ENCODE measurements at places on chromosomes 2 and 18. TPM values are rescaled to one million over a fixed set of nuclear protein-coding genes. Genes with fewer than 3 reads are reported as not detected.
A peak's percentile ranks its signal among the peaks of the same experiment; 100 is the strongest.

The UGT1A7 gene
- polyA plus RNA-seq, result 0.09 TPM

The DUSP28 gene
- 6.9 TPM for polyA plus RNA-seq

The CFAP221 gene
- 36.1 TPM for polyA plus RNA-seq

The SETBP1 gene
- 34.2 TPM for polyA plus RNA-seq

The SPC25 gene
- 23.3 TPM for polyA plus RNA-seq

The ZC3H6 gene
- polyA plus RNA-seq, result 6.5 TPM

The SESTD1 gene
- polyA plus RNA-seq, result 67.2 TPM

The POTEI gene
- 0.11 TPM for polyA plus RNA-seq

The RDH14 gene
- polyA plus RNA-seq, result 42.2 TPM

The DHRS9 gene
- polyA plus RNA-seq, result 0.18 TPM

The MOGAT1 gene
- polyA plus RNA-seq, result not detected

The ACOXL gene
- 0.73 TPM for polyA plus RNA-seq

The HTR2B gene
- polyA plus RNA-seq, result 13.9 TPM

The SERPINB7 gene
- polyA plus RNA-seq, result 0.98 TPM

DNA sequence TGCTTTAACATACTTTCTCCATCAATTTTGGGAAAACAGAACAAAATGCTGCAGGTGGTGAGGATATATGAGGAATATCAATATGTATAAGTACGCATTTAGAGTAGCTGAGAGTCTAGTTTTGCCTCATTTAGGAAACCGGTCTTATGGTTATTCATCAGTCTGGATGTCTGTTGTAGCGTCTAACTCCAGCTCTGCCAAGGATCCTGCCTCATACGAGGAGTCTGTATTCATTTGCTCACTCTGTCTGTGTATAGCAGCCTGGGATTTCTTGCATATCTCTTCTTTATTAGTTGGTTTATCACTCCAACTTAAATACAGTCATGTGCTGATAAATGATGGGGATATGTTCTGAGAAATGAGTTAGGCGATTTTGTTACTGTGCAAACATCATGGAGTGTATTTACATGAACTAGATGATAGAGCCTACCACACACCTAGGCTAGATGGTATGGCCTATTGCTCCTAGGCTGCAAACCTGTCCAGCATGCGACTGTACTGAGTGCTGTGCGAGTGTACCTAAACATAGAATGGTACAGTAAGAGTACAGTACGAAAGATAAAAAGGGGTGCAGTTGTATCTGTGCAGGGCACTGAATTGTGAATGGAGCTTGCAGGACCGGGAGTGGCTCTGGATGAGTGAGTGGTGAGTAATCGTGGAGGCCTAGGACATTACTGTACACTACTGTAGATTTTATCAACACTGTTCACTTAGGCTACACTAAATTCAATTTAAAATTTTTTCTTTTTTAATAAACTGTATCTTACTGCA, 148.1 kb downstream of the ZNF407 start:
- DNase-seq, result no peak

- DNase-seq, result no peak
These were observed 250.8 kb upstream of the CTAGE1 start for GRCh38 chr18:22668496-22668895.

GRCh38 chr18:41922176-41922575, 32.9 kb upstream of the PIK3C3 start:
- no peak for DNase-seq

GRCh38 chr2:118969734-118970395, 27.9 kb downstream of the MARCO start:
- DNase-seq, result no peak

DNA sequence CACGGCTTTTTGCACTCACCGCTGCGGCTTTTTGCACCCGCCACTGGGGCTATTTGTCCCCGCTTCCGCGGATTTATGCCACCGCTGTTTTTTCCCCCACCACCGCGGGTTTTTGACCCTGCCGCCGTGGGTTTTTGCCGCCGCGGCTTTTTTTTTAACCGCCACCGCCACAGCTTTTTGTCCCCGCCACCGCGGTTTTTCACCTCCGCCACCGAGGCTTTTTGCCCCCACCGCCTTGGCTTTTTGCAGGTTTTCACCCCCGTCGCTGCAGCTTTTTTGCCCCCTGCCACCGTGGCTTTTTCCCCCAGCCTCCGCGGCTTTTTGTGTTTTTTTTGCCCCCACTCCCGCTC, 2796.7 kb upstream of the TEKT4 start:
- no peak for DNase-seq

DNA sequence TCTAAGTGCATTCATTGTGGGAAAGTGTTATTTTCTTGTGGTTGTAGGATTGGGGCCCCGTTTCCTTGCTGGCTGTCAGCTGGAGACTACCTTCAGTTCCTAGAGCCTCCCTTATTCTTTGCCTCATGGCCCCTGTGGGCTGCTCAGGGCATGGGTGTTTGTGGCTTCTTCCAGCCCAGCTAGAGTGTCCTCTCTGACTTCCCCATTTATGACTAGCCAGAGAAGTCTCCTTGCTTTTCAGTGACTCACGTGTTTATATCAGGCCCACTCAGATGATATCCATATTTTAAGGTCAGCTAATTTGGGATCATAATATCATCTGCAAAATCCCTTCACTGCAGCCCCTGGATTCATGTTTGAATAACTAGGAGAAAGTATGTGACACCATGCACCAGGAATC, 62.8 kb downstream of the DTNA start:
- no peak for DNase-seq

- DNase-seq, result no peak
These were observed 683.6 kb downstream of the CNTNAP5 start for GRCh38 chr2:124708661-124709060.

GRCh38 chr2:216104691-216105090, 4.5 kb upstream of the XRCC5 start:
- DNase-seq, result no peak

GRCh38 chr2:112730216-112730615, 9.4 kb downstream of the NT5DC4 start:
- DNase-seq, result no peak

DNA sequence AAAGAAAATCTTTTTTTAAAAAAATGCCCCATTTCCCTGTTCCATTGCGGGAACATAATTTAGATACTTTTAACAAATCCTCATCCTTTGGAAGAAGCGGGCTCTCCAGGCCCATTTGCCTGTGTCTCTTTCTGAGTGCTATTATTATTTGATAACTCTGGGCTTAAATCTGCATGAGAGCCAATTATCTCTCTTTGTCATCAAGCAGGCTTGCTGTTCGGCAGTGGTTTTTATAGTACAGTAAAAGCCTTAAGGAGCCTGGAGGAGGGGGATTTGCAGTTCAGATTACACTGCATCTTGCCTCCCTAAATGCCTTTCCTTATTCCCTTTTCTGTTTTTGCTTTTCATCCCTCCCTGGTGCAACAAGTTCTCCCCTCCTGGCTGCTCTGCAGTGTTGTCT, 50.6 kb downstream of the CELF4 start:
- no peak for DNase-seq

DNA sequence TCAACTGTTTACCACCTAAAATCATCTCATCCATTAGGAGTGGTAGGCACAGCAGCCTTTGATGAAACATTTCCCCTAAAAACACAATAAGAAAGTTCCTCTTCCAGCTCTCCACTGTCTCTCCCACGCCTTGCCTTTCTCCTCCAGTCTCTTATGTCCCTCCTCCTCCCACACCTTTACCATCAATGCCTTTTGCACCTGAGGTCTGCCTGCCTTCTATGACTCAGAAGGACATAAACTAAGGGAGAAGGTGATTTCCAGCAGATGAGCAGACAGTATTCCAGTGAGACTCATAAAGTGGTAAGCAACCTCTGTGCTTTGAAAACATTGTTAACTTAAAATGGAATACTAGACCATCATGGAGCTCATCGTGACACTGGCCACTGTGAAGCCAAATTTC, 34.2 kb upstream of the NDUFV2 start:
- no peak for DNase-seq

DNA sequence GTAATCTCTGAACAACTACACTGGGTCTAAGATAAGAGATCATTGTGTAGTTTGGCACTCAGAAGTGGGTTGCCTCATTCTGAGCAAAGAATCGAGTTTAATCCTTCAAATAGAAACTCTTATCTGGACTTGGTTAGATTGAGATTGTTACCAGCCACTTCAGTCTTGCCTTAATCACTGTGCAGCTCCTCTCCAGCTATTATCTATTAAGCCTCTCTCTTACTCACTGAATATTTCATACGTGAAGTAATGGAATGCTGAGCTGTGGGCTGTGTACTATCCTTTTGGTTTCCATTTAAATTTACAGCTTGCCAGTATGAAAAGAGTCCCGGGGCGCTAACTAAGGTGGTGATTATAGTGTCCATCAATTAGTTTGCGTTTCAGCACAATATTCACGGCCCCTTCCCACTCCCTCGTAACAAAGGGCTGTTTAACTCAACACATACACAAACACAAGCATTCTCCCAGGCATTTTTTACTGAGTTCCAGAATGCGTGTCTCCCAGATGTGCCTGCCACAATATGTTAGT, 65.7 kb upstream of the NCKAP5 start:
- no peak for DNase-seq

GRCh38 chr2:37819186-37819585, 105.9 kb upstream of the RMDN2 start:
- no peak for DNase-seq

DNA sequence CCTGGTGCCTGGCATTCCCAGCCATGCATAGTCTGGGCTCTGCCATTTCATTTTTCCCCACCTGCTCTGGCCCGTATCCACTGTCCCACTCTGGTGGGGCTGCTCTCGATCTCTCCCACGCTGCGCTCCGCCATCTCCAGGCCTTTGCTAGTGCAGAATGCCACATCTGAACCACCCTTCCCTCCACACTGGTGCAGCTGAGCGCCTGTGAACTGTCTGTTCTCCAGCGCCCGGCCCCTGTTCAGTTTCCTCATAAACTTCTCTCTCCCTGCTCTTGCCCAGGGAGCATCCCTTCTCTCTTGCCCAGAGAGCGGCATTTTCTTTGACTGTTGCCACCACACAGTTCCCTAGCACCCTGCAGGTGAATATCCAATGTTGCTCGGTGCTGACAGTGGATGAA, 21.5 kb downstream of the POMC start:
- no peak for DNase-seq

DNA sequence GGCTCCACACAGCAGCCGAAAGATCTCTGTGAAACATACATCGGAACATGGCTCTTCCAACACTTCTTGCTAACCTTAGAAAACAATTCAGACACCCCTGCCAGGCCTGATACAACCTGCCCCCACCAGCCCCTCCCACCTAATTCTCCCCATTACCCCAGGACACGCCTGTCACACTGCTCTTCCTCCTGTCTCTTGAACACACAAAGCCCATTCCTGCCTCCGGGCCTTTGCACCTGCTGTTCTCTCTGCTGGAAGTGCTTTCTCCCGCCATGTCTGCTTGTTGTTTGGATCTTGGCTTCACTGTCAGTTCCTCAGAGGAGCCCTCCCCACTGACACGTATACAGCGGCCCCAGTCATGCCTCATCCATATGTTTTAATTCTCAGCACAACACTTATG, 24.1 kb downstream of the CELF4 start:
- DNase-seq, result no peak

DNA sequence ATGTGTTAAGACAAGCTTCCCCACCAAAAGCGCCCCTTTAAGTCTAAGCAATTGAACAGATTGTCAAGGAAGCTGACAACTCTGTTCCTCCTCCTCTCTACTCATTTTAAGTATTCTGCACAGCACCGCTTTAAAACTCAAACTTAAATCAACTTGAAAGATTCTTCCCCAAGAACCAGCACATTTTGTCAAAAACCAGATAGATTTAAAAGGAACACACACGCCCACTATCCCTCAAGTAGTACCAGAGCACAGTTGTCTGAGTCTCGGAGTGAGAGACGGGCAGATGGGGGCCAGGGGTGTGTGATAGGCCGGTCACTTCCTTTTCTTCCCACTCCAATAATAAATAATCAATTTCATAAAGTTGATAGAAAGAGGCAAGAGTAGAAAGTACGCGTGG, 67.7 kb upstream of the POU3F3 start:
- DNase-seq, result no peak

- peak; percentile 25 for DNase-seq
These were observed 125.8 kb upstream of the HNMT start for GRCh38 chr2:137838255-137839092.

- DNase-seq, result no peak
These were observed 59.6 kb downstream of the MYT1L start for GRCh38 chr2:2271469-2271941.

- no peak for DNase-seq
These were observed 36.7 kb downstream of the AFF3 start for GRCh38 chr2:100105678-100106054.

DNA sequence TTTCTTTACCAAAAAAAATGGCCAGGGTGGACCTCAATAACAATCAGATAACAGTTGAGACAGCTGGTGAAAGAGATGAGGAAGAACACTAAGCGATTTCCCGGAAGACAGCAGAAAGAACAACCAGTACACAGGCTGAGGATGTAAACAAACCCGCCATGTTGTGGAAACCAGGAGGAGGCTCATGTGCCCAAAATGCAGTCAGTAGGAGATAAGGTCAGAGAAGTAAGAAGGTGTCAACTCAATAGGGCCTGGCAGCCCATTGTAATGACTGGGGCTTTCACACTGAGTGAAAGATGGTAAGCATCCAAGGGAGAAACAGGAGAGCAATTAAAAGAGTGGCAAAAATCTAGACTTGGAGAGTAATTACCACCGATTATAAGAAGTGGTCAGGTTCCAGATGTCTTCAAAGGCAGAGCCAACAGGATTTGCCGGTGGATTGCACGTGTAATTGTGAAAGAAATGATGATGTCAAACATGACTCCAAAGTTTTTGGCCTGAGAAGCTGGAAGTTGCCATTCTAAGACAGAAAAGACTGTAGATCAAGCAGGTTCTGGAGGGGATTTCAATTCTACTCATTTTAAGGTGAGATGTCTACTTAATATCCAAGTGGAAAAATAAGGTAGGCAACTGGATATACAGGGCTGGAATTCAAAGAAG, 77.7 kb upstream of the CYP1B1 start:
- no peak for DNase-seq

DNA sequence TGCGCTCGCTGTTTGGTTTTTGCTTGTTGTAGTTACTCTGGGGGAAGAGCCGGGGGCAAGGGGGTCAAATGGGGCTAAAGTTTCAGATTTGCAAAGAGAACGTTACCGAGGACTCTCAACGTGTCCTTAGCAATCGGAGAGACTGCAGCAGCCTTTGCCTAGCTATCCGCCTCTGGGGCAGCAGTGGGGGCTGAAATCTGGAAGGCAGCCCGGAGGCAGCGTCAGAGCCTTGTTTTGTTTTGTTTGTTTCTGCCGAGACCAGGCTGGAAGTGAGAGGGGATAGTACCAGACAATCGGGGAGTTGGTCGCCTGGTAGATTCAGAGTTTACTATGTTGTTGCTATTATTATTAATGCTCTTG, 1.2 kb downstream of the CDH20 start:
- no peak for DNase-seq

GRCh38 chr2:181036848-181037603, 56.6 kb downstream of the UBE2E3 start:
- DNase-seq, result no peak
